ENCODE measurements at places on chromosomes 3 and 15. TPM values are rescaled to one million over a fixed set of nuclear protein-coding genes. Genes with fewer than 3 reads are reported as not detected.

GRCh38 chr3:33392703-33393125, 47.5 kb downstream of the UBP1 start:
- no peak for DNase-seq

DNA sequence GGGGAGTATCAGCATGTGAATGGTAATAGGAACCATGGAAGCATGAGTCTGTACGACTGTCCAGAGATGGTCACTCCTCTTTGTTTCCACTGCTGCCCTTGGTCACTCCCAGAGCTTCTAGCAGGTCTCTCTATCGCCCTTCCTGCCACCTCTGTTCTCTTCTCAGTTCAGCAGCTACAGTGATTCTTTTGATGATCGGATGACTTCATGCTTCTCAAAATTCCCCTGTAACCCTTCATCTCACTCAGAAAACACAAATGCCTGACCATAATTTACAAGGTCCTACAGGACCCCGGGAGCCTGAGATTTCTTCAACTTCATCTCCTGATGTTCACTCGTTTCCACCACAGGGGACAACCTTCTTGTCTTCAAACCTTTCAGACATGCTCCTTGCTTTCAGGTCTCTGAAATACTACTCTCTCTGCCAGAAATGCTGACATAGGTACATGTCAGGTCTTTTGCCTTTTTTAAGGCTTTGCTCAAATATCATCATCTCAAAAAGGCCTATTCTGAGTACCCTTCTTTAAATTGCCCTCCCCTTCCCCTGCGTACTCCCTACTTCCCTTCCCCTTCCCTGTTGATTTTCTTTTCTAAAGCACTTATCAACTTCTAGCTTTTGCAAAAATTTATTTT, 42.1 kb upstream of the BHLHE40 start:
- DNase-seq = no peak

GRCh38 chr15:79919749-79920511, 23.1 kb upstream of the MTHFS start:
- no peak for DNase-seq

DNA sequence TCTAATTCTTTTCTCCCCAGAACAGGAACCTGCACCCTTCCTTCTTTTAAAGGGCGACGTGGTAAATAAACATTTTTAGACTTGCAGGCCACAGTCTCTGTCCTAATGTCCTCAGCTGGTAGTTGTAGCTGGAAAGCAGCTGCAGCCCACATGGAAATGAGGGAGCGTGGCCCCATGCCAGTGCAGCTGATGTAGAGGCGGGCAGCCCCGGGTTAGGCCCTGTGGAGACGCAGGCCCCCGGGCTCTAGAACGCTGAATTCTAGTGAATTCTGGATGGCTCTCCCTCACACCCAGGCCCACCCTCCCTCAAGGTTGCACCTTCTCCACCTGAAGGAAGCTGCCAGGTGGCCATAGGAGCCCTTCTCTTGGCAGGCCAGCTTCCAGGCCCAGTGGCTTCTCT, 52.3 kb downstream of the PGPEP1L start:
- DNase-seq = peak; percentile 82

DNA sequence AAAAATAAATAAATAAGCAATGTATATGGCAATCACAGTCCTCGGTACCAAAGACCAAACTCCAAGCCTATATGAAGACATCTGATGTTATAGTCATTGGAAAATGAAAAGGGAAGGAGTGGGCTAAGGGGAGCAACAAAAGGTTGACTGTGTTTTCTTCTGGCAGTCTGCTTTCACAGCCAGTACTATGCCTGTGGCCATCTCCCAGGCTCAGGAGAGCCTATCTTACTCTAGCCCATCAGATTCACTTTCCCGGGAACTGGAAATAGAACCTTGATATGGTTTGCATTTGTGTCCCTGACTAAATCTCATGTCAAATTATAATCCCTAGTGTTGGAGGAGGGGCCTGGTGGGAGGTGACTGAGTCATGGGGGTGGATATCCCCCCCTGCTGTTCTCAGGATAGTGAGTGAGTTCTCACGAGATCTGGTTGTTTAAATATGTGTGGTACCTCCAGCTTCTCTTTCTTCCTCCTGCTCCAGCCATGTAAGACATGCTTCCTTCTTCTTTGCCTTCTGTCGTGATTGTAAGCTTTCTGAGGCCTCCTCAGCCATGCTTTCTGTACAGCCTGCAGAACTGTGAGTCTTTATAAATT, 105.3 kb downstream of the PLCH1 start:
- DNase-seq = no peak

- DNase-seq = no peak
These were observed 2.0 kb downstream of the GLDN start for GRCh38 chr15:51343466-51343865.

DNA sequence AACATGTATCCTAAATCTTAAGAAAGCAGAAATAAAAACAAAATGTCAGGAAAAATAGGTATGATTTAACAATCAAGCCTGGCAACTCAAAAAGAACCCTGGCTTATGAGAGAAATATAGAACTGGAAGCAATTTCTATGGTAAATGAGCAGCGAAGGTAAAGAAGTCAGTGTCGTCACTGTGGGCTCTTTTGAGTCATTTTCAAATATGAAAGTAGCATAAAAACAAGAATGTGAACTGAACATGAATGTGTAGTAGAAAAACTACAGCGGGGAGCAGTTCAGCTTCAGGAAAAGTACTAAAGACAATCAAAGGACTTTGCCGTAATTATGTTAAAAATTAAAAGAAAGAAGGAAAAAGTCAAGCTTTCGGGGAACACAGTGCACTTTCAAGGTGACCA, 17.5 kb downstream of the LSG1 start:
- DNase-seq = no peak

DNA sequence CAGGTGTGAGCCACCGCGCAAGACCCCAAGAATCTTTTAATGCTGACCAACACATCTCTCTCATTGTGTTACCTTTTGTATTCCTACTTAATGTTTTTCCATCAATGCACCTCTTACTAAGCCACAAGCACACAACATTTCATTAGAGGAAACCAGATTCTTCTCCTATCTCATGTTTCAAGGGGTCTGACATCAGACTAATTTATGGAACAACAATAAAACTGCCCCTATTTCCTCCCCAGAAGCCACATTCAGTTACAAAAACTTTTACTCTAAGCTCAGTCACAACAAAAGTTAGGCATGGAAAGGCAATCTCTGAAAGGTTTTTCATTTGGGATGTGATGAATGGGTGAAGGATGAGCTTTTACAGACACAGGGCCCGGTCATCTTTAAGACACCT, 251.8 kb downstream of the MAGI1 start:
- DNase-seq = no peak

DNA sequence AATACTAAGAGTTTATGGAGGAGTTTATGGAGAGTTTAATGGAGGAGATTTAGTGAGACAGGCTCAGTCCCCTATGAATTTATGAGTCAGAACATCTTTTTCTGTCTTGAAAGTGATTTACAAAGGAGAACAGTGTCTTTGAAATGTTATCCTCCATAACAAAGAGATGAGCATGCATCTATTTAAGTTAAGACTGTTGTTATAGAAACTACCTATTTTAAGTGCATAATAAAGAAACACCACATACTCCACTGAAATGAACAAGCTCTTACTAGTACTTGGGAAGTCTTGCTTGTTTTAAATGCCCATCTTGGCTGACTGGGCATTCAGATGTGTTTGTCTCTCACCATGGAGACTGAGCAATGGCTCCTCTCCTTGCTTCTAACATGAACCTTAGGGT, 118.7 kb upstream of the ACP3 start:
- DNase-seq = no peak

GRCh38 chr15:78035861-78036476, 41.5 kb downstream of the TBC1D2B start:
- no peak for DNase-seq

DNA sequence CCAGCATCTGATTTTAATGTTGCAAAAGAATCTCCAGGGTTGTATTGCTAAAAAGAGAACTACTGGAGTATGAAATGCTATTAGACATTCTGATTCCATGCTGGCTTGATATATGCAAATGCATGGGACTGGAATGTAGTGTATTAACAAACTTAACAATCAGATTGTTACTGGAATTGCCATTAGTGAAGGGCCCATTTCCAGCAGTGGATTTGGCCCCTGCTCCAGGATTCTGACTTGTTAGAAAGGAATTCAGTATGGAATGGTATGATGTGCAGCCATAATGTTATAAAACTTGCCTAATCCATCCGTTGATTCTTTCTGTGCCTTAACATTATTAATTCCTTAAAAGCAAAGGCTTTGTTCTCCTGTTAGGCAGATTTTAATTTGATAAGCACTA, 7.9 kb downstream of the ARRDC4 start:
- DNase-seq = no peak

DNA sequence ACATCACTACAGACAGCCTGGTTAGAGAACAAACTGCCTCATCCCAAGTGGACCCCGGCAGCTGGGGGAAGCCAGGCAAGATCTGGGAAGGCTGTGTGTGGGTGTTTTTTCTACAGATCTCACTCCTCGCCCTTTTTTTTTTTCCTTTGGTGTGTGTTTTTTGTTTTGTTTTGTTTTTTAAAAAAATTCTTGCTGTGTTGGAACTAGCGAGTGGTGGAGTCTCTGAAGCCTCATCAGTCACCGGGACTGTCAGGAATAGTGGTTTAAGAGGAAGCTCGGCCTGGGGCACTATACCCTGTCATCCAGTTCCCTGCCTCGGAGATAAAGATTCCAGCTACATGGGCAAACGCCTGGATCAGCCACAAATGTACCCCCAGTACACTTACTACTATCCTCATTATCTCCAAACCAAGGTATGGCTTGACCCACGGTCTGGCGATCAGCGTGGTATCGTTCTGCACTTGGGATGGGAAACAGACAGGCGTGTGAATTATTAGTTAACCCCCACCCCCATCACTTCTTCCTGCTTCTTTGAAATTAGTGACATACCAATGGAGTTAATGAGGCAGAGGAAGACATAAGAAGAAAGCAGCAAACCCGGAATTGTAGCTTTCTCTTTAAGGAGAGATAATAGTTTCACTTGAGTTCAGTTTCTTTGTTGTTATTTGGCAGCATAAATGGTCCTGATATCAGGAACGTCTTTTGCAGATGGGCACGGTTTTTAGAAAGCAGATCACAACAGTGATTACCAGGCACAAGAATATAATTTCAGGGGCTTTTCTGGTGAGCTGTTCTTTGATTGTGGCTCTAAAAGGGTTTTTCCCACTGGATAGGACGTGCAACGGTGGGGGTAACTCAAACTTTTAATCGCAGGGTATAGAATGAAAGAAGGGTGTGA, 722 bp downstream of the RBMS3 start:
- peak; percentile 69 for DNase-seq

GRCh38 chr3:140244893-140245292, 309.9 kb downstream of the CLSTN2 start:
- DNase-seq = no peak

- DNase-seq = no peak
These were observed 40.0 kb downstream of the ARRDC4 start for GRCh38 chr15:98000249-98001203.

GRCh38 chr3:40317061-40317855, 7.8 kb downstream of the EIF1B start:
- no peak for DNase-seq

DNA sequence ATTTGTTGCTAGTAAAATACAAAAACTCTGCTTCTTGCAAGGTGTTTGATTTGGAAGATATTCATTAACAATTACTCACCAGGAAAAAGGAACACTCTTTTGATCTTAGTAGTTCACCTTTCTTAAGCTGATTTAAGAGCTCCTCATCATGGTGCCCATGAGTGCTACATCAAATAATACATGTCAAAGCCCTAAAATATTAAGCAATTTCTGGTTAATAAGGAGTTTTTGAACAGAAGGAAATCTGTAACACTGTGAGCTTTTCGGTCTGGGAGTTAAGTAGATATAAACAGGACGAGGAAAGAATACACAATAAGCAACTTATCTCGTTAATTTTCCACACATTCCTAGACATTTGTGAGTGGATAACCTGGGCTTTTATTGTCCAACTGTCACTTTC, 83.9 kb upstream of the DCBLD2 start:
- DNase-seq = no peak

DNA sequence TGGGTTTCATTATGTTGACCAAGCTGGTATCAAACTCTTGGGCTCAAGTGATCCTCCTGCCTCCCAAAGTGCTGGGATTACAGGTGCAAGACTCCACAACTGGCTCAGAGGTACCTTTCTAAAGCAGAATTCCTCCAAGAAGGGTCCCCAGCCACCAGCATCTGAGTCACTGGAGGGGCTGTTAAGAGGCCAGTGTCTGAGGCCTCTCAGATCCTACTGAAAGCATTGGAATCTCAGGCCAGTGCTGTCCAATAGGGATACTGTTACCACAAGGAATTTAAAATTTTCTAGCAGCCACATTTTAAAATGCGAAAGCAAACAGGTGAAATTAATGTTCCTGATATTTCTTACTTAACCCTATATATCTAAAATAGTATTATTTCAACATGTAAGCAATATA, 1.3 kb downstream of the CAV3 start:
- no peak for DNase-seq

DNA sequence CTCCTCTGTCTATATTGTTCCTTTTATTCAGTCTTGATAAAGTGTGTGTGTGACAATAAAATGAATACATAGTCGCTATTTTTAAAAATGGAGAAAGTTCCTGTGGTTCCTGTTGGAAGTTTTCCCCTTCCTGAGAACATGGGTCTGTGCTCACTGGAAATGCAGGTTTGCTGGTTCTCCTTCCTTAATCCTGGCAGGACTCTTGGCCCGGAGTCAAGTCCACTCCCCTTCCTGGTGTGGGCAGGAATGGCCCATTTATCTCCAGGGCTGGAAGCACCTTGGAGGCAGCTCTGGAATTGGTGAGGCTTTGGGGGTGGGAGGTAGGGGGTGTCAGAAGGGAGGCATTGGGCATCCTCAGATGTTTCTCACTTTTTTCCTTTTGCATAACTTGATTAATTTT, 30.1 kb downstream of the FOXL2 start:
- no peak for DNase-seq

DNA sequence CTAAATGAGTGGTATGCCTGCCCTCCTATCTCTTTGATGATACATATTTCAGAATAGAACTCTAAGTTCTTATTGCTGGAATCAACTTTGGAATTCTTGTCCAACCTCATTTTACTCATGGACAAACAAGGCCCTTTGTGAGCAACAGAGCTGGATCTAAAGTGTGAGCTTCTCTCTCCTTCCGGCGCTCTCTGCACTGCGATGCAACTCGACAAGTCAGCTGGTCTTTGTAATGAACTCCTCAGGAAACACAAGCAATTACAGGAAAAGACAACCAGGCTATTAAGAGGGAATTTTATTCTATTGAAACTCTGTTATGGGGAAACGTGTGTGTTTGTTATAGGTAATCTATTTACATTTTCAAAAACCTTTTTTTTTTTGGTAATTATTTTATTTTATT, 20.3 kb upstream of the NRROS start:
- DNase-seq = no peak

GRCh38 chr3:65303431-65303830, 615.6 kb upstream of the ADAMTS9 start:
- DNase-seq = no peak

Gene BLM
- polyA plus RNA-seq = 0.60 TPM

Gene CCDC54
- not detected for polyA plus RNA-seq

Gene RHCG
- 0.47 TPM for polyA plus RNA-seq

Gene FANCI
- polyA plus RNA-seq = 2.4 TPM

Gene EXOG
- 2.4 TPM for polyA plus RNA-seq

Gene SCN5A
- 0.51 TPM for polyA plus RNA-seq

Gene PTPRG
- polyA plus RNA-seq = 8.7 TPM

Gene DUOXA2
- not detected for polyA plus RNA-seq

Gene PRICKLE2
- polyA plus RNA-seq = 1.2 TPM

Gene AMIGO3
- not detected for polyA plus RNA-seq

Gene FBXL22
- polyA plus RNA-seq = 2.6 TPM
